ENCODE measurements at places on chromosomes 4 and X.

GRCh38 chr4:185339941-185340340 is 55.8 kb downstream of the LRP2BP start:
- DNase-seq, result no peak

GRCh38 chr4:6452897-6453687 is 19.3 kb downstream of the PPP2R2C start:
- DNase-seq, result peak; percentile 30

DNA sequence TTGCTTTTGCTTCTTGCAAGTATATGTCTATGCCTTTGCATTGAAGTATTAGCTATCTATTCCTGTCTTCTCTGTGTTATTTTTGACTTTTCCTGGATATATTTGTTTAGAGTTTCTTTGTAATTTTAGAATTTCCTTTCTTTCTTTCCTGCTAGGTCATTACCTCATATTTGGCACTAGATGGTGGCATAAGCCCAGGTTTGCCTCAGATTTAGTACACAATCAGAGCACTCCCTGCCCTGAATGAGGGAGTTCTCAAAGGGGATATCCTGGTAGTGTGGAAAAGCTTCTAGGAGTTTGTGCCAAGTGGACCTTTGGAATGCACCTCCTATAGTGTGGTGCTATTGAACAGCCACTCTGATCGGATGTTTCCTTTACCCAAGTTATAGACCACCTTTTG is 181.6 kb downstream of the UGT8 start:
- no peak for DNase-seq

DNA sequence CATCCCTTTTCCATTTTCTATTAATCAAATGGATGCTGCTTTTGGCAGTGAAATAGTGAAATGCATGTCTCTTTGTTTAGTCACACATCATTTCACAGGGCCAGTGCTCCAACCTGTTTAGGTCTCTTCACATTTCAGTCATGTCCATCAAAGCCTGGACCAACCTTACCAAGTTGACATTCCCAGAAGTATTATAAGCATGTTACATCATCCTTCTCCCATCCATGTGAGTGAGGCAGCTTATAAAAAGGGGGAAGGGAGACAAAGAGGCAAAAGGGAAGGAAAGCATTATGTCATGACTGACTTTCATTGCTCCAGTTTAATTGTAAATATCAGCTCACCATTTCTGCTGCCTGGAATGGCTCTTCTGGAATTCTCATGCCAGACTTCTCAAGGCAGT is 94.4 kb downstream of the NWD2 start:
- no peak for DNase-seq

GRCh38 chrX:153469811-153470410 is 465 bp downstream of the HAUS7 start:
- DNase-seq, result no peak

DNA sequence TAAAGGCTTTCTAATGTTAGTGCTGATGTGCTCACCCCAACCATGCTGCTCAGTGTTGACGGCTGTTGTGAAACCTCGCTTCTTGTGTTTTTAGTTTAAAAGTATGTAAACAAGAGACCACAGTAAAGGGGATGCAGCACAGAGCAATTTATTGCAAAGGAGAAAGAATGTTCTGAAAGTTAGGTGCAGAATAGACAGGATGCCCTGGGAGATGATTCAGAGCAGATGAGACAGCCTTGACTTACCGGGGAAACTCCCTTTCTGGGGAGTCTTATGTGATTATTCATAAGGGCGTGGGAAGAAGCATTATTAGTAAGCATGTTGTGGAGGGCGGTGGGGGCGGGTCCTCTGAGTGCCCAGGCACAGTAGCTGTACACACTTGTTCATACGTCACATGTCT is 47.7 kb downstream of the EVC start:
- no peak for DNase-seq

- DNase-seq, result no peak
Measured at GRCh38 chr4:182418054-182418734, 175.0 kb downstream of the TENM3 start.

Measured in DMS79 (cell line).